ENCODE measurements at places on chromosomes 13 and 19.

DNA sequence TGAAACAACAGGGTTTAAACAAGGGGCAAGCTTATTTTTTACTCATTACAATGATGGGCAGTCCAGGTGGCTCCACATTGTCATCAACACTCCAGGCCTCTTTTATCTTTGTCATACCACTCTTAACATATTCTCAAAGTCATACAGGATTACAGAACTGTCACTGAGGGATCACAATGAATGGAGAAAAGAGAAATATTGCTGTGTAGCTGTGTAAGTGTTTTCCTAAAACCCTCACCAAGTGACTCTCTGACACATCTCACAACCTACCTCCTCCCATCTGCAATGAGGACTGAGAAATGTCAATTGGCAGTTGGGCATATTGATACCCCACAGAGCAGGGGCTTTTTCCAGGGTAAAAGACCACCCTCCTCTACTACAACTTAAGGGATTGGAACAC, 562.1 kb downstream of the TBC1D4 start:
- no peak for DNase-seq

DNA sequence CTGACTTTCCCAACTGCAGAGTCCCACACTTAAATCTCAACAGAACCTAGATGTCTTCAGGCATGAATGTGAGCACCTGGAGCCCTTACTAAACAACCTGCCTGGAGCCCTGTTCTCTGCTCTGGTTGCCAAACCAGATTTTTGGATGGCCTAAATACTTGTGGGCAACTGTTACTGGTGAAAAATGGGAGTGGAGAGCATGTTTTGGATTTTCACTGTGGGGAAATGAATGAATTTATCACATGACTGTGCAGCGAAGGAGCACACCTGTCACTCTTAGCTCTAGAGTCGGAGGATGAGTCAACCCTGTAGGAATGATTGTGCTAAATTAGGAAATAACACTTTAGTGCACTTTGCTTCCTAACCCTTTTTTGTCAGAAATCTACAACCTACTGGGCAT, 30.3 kb downstream of the SHISA2 start:
- no peak for DNase-seq

DNA sequence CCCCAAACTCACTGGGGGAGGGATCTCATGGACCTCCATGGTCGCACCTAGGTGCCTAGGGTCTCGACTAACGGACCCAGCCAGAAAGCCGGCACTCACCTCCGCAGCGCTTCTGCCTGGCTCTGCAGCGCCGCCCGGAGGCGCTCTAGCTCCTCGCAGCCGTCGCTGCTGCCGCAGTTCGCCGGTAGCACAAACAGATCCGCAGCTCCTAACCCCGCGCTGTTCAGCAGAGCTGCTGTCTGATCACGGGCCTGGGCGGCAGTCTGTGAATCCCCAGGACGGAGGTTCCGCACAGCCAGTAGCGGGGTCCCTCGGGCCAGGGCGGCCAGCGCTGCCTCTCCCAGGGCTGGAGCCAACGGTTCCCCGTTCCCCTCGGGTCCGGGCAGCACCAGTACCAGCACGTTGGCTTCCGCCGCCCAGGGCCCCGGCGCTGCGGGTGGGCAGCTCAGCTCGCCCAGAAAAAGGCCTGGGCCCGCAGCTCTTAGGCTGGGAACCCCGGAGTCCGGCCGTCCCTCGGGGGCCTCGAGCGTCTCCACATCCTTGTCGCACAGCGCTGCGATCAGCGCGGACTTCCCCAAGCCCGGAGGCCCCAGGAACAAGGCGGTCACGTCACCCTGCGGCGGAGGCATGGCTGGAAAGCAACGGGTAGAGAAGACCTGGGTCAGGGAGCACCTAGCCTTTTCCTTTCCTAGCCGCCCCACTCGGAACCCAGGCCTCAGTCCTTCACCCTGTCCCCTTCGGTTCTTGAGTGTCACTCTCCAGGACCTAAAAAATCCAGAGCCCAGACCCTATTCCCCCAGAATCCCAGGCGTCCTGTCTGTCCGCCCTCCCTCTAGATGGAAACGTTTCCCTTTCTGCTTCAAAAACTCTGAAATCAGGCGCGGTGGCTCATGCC, 977 bp downstream of the IRGQ start:
- peak; percentile 64 for DNase-seq

- no peak for DNase-seq
Observed at GRCh38 chr13:73480779-73481559, 422.2 kb downstream of the KLF5 start.

GRCh38 chr13:110528371-110528770, 33.2 kb downstream of the RAB20 start:
- no peak for DNase-seq

- peak; percentile 68 for DNase-seq
Observed at GRCh38 chr13:31951215-31951678, 80.3 kb upstream of the FRY start.

GRCh38 chr19:38496603-38497487, 63.4 kb downstream of the RYR1 start:
- DNase-seq: no peak

DNA sequence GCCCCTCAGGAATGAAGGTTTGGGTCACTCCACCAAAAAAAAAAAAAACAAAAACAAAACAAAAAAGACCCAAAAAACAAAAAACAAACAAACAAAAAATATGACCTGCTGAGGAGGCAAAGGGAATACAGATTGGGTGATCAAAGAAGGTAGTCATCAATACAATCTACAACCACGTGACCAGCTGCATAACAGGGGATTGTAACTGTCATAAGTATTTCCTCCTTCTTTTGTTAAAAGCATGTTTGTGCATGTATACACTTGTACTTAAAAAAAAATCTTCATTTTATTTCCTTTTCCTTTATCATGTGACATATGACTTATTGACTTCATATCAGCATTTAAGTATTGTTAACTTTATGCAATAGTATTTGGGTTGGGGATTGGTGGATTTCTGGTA, 165.1 kb upstream of the IRS2 start:
- DNase-seq: no peak

DNA sequence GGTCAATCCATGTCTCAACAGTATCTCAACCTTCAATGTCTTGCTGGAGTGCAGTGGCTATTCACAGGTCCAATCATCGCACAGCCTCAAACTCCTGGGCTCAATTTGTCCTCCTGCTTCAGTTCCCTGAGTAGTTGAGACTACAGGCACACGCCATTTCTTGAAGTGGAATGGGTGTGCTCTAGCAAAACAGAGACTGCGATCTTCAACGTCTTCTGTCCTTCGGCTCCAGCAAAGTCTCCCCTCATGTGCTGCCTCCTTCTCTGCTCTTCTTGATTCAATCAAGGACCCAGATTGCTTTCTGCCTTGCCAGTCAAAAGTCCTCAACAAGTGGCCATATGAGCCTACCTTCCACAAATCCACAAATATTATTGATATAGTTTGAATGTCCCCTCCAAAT, 466.7 kb upstream of the MIR17HG start:
- no peak for DNase-seq

DNA sequence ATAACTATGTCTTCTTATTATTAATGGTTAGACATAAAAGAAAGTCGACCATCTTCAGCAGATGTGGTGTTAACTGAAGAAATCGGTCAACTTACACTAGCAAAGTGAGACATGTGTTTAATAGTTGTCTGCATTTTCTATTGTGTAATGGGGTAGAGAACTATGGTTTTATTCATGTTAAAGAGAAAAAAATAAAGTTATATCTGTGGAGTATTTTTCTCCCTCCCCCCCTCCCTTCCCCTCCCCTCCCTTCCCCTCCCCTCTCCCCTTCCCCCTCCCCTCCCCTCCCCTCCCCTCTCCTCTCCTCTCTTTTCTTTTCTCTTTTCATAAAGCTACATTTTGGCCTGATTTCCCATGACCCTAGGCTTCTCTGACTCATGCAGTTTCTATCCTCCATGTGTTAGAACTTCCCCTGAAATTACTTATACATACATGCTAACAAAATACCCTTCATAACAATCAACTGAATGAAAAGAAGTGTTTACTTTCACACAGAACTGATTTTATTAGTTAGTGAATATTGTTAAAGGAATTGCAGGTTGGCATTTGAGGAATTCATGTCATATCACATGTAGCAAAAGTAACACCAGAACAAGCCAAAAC, 1431.0 kb upstream of the ATXN8OS start:
- DNase-seq: no peak

GRCh38 chr19:31342926-31343325, 6.3 kb downstream of the TSHZ3 start:
- DNase-seq: no peak

GRCh38 chr19:41023193-41023592, 32.1 kb downstream of the CYP2B6 start:
- DNase-seq: no peak

Data from pancreas (tissue), 10 donors.